ENCODE measurements at places on chromosomes 3 and 15.

GRCh38 chr3:150390087-150390486 lies 18.0 kb upstream of the TSC22D2 start:
- DNase-seq, result no peak

GRCh38 chr3:175059788-175060187 lies 200.7 kb downstream of the NAALADL2 start:
- no peak for DNase-seq

- DNase-seq, result no peak
Measured at GRCh38 chr15:90610190-90610589, 80.5 kb downstream of the CRTC3 start.

- no peak for DNase-seq
Measured at GRCh38 chr3:118332699-118333098, 701.9 kb downstream of the IGSF11 start.

GRCh38 chr3:55774856-55775255 lies 287.8 kb upstream of the WNT5A start:
- no peak for DNase-seq

GRCh38 chr15:64058279-64058678 lies 12.0 kb upstream of the DAPK2 start:
- no peak for DNase-seq

DNA sequence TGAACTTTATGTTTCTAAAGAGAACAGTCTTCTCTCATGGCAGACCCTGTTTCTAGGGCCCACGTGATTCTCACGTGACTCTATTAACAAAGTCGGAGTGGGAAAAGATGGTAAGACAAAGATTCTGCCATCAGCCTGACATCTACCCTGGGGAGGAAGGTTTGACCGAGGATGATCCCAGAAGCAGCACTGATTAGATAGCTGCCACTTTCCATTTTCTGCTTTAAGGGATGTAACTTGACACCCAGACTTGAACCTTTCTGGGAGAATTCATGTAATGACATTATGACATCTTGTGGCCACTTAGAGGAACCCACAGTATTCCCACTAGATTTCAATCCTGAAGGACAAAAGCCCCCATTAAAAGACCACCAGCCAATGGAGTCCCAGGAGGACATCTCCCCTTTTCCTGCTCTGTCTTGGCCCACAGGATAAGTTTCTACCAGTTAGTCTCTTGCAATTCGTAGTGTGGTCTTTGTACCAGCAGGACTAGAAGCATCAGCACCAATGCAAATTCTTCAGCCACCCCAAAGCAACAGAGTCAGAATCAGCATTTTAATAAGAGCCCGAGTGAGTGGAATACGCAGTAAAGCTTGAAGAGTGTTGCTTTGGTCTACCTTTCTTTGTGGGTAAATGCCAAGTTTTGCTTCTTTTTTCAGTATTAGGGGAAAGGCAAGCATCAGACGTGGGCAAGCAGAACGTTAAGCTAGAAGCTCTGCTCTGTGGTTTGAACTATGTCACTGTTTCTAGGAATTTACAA lies 480.5 kb upstream of the PROK2 start:
- DNase-seq, result no peak

- no peak for DNase-seq
Measured at GRCh38 chr3:147420353-147421183, 11.4 kb downstream of the ZIC1 start.

- DNase-seq, result no peak
Measured at GRCh38 chr3:43043071-43043766, 62.7 kb downstream of the POMGNT2 start.

DNA sequence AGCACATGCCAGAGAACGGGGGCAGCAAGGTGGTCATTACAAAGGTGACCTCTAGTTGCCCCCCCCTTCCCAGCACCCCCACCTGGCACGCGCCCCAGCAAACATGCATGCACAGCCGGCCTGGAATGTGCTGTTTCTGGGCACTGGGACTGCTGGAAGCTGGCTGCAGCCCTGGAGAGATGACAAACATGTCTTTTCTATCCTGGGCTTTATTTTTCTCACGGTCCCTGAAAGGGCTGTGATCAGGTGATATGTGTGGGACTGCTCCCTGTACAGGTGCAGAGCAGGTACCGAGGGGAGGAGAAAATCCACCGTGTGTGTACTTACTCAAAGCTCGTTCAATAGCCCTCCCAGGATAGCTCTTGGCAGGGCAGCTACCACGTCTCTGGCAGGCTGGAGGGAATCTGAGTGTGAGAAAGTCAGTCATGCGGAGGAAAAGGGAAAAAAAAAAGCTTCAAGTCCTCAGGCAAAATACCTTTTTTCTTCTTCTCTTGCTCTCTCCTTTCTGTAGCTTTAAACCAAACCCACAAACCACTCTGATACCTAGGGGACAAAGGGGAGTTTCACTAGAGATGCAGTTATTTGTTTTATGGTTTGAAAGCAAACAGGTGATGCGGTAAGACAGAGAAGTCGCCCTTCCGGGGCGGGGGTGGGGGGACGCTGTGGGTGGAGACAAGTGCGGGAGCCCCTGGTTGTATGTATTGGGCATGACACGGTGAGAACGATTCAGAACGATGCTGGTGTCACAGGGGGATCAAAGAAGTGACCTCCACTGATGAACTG lies 5.0 kb upstream of the HES1 start:
- no peak for DNase-seq

DNA sequence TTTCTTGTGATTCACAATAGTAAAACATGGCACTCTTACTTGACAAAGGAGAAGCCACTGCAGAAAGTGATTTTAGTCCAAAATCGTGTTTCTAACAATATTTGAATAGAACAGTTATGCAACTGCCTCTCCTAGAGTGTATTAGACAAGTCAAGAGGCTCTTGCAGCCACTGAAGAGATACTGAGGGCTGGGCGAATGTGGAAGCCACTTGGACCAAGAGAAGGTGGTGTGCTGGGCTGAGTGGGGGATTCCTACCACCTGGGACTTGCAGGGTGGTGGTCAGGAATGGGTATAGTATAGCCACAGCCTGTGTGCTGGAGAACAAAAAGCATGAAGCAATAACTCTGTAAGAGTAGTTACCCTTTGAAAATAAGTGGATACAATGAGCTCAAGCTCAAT lies 223.8 kb upstream of the DNAJC19 start:
- DNase-seq, result no peak

DNA sequence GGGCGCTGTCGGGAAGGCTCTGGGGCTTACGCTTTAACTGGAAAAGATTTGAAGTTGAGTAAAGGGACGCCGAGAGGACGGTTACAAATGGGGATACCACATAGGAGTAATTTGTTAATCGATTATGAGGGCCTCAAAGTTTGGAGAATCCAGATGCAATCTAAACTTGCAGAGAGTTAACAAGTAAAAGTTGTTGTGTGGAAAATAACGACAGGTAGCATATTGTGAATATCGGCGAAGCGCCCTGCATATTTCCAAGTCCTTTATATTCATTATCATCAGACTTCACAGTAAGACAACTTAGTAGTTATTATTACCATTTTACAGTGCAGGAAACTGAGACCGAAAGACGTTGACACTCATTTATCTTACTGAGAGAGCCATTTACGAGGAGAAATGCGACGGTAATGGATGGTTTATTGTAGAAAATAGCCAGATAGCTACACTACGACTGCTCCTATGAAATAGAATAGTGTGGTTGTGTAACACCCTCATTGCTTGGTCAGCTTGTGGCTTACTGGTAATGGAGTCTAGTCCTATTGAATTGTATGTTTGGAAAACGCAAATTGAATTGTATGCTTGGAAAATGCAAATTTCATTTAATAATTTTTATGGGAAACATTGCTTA lies 700 bp downstream of the MKRN2 start:
- DNase-seq, result no peak

- DNase-seq, result no peak
Measured at GRCh38 chr3:173785004-173785403, 387.5 kb downstream of the NLGN1 start.

- DNase-seq, result no peak
Measured at GRCh38 chr15:96087180-96087884, 243.2 kb upstream of the NR2F2 start.

DNA sequence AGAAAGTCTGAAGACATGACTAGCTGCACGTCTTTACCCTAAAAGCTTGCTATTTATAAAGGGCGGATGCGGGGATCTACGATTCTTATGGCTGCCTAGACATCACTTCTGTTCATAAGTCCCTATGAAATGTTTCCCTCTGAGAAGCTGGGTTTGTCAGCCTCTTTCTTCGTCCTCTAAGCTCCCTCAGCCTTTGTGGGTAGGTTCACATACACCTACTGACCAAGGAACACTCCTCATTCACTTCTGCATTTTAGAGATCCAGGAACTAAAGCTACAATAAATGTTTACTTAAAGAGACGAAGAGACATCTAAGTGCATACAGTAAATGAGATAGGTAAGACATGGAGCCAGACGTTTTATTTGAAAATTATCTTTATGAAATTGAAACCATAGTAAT lies 16.7 kb upstream of the RAMAC start:
- no peak for DNase-seq

- no peak for DNase-seq
Measured at GRCh38 chr3:4834403-4834866, 144.8 kb upstream of the BHLHE40 start.

GRCh38 chr3:56862352-56863062 lies 60.8 kb upstream of the ARHGEF3 start:
- no peak for DNase-seq

- DNase-seq, result no peak
Measured at GRCh38 chr3:122730240-122730639, 49.6 kb downstream of the PARP14 start.

DNA sequence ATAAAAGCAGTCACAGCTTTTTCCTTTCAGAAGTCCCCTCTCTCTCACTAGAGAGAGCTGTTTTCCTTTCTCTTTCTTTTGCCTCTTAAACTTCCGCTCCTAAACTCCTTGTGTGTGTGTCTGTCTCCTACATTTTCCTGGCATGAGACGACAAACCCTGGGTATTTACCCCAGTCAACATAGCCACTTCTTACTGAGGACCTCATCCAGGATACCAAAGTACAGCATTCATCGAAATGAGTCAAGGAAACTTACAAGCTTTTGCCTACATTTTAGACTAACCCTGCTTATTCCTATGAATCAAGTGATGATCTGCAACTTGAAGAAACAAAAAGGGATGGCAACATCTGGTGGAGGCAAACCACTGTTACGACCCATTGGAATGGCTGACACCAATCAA lies 16.7 kb downstream of the PATL2 start:
- DNase-seq, result no peak

DNA sequence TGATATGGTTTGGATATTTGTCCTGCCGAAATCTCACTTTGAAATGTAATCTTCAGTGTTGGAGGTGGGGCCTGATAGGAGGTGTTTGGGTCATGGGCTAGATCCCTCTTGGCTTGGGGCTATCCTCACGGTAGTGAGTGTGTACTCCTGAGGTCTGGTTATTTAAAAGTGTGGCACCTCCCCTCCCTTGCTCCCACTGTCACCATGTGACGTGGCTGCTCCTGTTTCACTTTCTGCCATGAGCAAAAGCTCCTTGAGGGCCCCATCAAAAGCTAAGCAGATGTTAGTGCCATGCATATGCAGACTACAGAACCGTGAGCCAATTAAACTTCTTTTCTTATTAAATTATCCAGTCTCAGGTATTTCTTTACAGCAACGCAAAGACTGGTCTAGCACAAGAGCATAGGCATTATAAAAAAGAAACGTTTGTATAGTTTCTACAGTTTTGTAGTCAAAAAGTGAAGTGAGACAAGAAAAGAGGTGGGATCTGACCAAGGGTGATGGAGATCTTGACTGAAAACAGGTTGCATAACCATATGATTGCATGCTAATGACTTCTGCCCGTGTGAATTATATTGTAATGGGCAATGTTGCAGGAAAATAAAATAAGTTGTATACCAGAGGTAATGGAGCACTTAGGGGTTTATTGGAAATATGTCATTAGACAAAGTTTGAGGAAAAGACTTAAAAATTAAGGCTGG lies 28.5 kb upstream of the CLASP2 start:
- no peak for DNase-seq

- DNase-seq, result no peak
Measured at GRCh38 chr15:40487816-40488682, 17.3 kb downstream of the CHST14 start.

DNA sequence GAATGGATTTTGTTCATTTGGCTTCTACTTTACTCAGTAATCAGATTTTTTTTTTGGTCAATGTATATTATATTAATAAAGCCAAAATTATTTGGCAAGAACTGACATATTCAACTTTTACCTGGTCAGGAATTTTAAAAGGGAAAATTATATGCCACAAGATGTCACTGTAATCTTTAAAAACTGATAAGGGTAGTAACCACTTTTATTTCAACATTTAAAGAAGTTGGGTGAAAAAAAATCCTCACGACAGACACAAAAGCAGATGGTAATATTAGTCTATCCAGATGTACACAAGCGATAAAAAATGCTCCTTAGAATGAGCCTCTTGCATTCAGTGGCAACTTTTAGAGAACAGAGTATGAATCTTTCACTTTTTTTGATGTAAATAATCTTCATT lies 101.9 kb downstream of the SERPINI1 start:
- no peak for DNase-seq

DNA sequence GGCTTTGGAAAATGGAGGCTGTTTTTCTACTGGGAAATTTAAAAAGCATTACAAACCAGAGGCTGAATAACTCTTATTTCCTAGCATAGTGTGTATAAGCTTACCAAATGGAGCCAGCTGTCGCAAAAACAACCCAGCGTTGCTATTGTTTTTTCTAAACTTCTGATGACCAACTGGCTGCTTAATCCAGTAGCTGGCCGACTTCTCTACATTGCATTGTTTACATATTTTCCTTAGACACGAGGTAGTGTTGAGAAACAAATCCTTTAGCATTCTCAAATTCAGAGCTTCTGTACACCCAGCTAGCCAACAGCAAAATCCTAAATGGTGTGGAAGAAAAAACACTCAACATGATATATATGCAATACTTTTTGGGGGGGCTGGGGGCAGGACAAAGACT lies 161.0 kb upstream of the ADAMTS9 start:
- DNase-seq, result peak; percentile 41

DNA sequence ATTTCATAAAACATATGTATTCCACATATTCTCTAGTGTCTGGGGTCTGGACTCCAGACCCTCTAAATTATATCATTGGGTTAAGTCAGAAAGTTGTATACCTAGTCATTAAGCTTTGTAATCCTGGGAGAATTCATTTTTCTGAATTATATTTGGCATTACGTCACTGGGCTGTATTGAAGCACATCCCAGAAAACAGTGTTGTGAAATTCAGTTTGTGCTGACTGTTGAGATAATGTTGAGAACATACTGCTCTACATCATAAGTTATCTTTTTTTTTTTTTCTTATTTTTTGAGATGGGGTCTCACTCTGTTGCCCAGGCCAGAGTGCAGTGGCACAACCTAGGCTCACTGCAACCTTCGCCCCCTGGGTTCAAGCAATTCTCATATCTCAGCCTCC lies 153.1 kb upstream of the STT3B start:
- DNase-seq, result no peak

DNA sequence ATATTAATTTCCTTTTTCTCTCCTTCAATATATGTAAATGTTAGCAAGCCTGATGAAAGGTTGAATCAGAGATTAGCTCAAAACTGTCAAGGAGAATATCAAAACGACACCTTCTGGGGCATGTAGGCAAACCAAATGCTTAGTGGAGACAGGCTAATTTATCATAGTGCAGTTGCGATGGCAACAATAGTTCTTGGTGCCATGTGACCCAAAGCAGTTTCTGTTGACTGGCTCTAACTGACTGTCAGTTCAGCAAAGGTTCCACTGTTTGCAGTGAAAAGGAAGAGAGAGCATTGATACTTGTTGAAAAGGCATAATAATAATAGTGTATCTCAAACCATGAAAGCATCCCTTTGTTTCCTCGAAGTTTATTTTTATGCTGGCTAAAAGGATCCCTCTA lies 513.9 kb downstream of the NLGN1 start:
- DNase-seq, result no peak

Measured in ovary (tissue), 10 donors.